ENCODE measurements at places on chromosomes 12 and 14.

GRCh38 chr14:89107626-89108025 lies 283.2 kb downstream of the TTC8 start:
- no peak for DNase-seq

DNA sequence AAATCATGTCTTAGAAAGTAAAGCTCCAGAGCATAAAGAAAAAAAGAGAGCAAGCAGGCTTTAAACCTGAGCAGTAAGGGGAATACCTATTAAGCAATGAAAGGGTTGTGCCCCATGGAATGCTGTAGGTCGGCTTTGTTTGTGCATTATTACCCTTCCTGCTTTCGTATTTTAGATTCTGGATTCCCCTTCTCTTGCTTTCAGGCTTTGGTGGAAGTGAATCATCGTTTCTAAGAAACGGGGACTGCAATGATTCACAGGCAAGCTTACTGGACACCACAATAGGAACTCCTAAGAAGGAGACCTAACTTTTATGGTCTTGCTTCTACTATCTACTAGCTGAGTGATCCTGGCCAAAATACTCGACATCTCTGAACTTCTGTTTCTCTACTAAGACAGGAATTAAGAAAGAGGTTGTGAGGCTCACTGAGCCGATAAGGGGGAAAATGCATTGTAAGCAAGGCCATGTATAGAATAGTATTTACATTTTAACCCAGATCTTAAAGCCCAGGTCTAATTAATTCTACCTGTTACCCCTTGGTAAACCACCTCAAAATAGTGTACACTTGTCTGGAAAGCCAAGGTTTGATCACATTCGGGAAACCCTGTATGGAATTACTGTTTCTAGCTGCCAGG lies 1.2 kb upstream of the BMAL2 start:
- no peak for DNase-seq

GRCh38 chr14:39320318-39320717 lies 86.6 kb downstream of the MIA2 start:
- no peak for DNase-seq

- DNase-seq = no peak
Measured at GRCh38 chr12:9793779-9794395, 33.2 kb upstream of the CD69 start.

GRCh38 chr14:24895243-24895583 lies 154.7 kb downstream of the STXBP6 start:
- no peak for DNase-seq

GRCh38 chr12:89893972-89894706 lies 185.5 kb upstream of the ATP2B1 start:
- no peak for DNase-seq

GRCh38 chr12:29228474-29229157 lies 79.5 kb downstream of the FAR2 start:
- DNase-seq = no peak

DNA sequence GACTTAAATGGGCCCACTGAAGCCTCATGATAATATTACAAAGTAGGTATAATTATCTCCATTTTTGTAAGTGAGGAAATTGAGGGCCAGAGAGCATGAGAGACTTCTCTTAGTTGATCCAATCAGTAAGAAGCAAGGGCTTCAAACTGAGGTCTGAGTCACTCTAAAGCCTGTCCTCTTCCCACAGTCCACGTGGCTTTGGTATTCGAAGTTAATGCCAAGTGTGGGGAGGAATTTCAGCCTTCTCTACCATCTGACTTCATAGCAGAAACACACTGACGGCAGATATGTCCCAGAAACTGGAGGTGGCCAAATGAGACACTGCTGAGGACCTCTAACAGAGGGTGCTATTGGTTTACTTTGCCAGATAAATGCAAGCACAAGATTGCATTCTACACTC lies 114.4 kb upstream of the OVCH1 start:
- DNase-seq = no peak

DNA sequence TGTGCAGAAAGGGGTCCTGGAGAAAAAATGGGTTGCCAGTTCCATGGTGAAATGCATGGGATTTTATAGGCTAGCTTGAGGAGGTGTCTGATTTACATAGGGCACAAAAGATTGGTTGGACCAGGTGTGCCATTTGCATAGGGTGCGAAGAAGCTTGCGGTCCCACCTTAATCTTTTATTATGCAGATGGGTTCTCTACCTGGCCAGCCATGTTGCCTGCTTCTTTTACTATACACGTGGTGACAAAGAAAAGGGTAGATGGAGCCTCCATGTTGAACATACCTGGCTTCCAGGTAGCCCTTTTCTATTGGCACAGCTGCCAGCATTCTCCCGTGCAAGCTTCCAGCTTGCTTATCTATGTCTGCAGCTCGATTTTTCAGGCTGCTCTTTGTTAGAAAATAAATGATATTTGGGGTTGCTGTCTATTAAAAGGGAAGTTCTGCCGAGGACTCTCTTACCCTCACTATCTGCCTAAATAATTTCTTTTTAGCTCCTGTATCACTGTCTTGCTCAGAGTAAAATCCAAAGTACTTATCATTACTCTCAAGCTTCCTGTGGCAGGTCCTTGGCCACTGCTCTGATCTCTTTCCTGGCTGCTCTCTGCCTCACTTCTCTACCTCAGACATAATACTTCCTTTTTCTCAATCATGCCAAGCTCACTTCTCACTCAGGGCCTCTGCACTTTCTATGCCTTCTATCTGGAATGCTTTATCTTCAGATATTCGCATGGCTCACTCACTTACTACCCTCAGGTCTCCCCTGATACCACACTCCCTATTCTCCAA lies 216.0 kb upstream of the DAAM1 start:
- DNase-seq = no peak

- DNase-seq = no peak
Measured at GRCh38 chr12:42873401-42873800, 283.9 kb upstream of the PRICKLE1 start.

GRCh38 chr14:90023176-90023896 lies 38.5 kb upstream of the KCNK13 start:
- DNase-seq = no peak

- no peak for DNase-seq
Measured at GRCh38 chr14:95273001-95273978, 46.4 kb downstream of the CLMN start.

GRCh38 chr14:103279142-103280025 lies 54.7 kb upstream of the EIF5 start:
- DNase-seq = no peak

DNA sequence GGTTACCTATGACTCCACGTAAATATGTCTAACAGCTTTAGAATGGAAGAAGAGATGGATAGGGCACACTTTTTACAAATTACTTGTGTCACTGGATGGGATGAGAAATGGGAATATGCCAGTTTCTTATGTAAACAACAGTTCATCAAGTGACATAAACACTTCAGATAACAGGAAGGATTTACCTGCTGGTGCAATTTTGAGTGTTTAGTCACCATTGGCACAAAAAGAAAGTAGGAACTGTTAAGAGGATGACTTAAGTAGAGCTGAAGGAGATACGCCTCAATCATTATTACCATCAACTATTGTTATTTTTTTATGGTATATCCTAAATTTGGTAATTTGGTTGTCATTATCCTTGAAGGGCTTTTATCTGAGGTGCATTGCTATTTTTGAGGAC lies 83.2 kb downstream of the RMST start:
- no peak for DNase-seq

GRCh38 chr14:35319509-35319908 lies 27.3 kb downstream of the PSMA6 start:
- no peak for DNase-seq

DNA sequence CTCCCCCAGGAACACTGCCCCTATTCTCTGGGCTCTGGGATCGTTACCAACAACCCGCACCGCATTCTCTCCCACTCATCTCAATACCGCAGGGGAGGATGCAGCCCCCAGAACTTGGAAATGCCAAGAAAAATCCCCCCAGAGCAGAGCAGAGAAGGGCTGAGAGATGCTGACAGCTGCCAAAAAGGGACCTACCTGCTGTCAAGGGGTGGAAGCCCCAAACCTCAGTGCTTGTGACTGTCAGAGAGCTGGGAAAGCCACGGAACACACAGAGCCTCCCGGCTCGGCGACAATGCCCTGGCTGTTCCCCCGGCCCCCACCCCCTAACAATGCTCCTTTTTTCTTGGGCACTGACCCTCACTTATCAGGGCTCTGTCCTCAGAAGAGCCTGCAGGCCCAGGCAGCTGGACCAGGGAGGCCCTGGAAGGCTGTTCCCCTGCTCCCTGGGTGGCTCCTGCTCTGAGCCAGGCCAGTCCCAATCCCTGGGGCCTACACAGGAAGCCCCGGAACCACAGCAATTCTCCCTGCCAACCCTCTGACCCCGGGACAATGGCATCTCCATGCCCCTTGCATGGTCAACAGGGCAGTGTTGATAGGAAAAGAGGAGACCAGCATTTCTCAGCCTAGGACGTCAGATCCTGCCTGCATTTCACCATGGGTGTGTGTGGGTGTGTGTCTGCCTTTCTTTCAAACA lies 78.9 kb downstream of the ITPK1 start:
- DNase-seq = no peak

GRCh38 chr14:103894034-103894722 lies 34.1 kb upstream of the TDRD9 start:
- no peak for DNase-seq

- no peak for DNase-seq
Measured at GRCh38 chr12:24228371-24228770, 278.9 kb upstream of the SOX5 start.

- DNase-seq = no peak
Measured at GRCh38 chr12:106416273-106416672, 58.7 kb downstream of the POLR3B start.

All from activated T-helper 1 cell treated with Interleukin-2 at 50 U/mL for 16 hours (primary cell).